ENCODE measurements at places on chromosomes 6 and 20. TPM values are rescaled to one million over a fixed set of nuclear protein-coding genes. Genes with fewer than 3 reads are reported as not detected.

The ADNP gene
- total RNA-seq: 29.5 TPM

The SYNCRIP gene
- total RNA-seq: 65.9 TPM

The IL17F gene
- not detected for total RNA-seq

The FOXS1 gene
- not detected for total RNA-seq

The ADGRF4 gene
- total RNA-seq: not detected

The LHFPL5 gene
- total RNA-seq: not detected

The PAX1 gene
- 0.49 TPM for total RNA-seq
